RCC 7860 (cell line): ENCODE measurements at places on chromosomes 1 and 21.

DNA sequence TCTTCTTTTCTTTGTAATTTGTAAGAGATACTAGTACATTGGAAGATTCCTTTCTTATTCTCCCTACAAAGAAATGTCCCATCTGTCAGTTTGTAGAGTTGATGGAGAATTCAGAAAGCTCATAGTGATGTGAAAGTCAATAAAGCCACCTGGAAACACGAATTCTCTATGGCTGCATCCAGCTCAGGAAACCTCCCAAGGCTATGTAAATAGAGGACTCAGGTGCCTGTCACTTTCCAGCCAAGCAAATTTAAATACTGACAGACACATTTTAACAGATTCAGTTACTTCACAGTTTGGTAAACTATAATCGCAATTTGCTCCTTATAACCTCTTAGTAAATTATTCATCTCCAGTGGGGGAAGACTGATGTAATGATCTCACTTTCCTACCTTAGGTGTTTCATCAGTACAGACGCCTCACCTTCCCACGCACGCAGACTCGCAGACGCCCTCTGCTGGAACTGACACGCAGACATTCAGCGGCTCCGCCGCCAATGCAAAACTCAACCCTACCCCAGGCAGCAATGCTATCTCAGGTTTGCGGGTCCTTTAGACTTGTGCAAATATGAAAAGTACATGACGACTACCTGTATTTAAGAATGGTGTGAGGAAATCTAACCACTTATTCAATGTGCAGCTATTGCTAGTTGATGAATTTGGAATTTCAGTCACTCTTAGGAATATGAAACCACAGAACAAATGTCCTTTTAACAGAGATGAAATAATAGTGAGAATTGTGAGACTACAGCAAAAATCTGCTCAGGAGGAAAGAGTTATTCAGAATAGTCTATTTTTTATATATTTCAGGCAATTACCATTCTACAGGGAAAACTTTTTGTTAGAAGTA lies 60.6 kb downstream of the PTPRC start:
- peak; percentile 37 for DNase-seq

DNA sequence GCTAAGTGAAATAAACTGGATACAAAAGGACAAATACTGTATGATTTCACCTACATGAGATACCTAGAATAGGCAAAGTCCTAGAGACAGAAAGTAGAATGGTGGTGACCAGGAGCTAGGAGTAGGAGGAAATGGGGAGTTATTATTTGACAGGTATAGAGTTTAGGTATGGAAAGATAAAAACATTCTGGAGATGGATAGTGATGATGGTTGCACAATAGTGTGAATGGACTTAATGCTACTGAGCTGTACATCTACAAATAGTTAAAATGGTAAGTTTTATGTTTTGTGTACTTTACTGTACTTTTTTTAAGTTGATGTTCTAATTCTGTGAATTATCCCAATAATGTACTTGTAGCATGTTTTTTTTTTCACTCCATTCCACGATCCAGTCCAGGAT lies 59.5 kb upstream of the RALGPS2 start:
- DNase-seq = no peak

DNA sequence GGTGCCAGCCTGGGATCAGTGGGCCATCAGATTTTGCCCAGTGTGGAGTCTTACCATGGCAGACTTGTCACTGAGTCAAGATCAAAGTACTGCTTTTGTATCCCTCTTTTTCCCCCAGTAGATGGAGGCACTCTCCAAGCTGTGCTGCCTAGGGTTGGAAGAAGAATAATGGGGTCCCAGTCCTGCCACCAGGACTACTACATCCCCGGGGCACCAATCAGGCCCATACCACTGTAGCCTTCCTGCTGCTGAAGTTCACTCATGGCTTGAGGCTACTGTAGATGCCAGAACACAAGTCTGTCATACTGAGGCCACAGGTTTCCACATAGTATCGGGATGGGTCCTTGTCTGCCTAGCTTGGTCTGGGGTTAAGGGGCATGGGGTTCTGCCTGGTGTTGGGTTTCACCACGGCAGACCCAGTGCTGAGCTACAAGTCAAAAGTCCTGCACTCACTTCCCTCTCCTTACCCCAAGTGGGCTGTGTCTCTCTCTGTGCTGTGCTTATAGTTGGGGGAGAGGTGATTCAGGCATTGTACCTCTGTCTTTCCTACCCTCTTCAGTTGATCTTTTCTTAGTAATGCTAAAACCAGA lies 53.4 kb downstream of the PKN2 start:
- DNase-seq = no peak

GRCh38 chr21:25565272-25566211 lies 41.7 kb downstream of the MRPL39 start:
- DNase-seq = no peak

DNA sequence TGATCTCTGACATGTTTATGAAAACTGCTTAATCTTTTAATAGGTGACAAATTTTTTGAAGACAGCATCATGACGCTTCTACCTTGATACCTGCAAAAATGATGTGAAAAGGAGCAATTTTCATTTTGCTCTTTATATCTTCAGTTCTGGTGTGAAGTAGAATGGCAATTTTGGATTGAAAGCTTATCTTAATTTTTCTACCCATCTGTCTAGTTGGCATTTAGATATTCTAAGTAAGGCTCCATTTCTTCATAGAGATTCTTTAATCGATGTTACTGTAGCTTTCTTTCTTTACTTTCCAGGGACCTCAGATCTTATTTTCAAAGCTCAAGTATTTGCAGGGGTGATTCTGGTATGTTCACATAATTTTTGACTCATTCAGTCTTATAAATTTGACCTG lies 32.3 kb upstream of the GPR52 start:
- no peak for DNase-seq

DNA sequence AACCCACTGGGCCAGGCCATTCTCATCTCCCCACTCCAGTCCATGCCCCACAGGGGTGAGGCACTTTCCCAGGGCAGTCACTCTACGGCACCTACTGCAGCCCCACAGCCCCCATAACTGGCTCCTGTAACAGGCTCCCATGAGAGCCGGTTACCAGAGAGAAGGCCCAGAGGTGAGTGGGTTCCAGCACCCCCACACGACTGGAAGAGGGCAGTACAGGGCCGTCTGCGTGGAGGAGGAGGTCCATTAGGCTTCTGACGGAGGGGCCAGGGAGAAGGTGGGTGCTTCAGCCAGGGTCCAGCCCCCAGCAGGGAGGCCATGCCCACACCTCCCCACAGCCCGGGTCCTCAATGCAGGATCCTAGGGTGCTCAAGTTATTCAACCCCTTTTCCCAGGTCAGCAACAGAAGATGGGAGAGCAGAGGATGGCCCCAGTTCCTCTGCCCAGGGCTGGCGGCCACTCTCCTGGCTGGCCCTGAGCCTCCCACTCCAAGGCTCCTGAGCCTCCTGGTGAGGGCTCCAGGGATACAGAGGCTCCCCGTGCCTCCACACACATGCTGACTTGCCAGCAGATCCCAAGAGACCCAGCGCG lies 1.6 kb downstream of the ACAP3 start:
- no peak for DNase-seq

- no peak for DNase-seq
Measured at GRCh38 chr21:34202553-34203372, 129.4 kb downstream of the MRPS6 start.

DNA sequence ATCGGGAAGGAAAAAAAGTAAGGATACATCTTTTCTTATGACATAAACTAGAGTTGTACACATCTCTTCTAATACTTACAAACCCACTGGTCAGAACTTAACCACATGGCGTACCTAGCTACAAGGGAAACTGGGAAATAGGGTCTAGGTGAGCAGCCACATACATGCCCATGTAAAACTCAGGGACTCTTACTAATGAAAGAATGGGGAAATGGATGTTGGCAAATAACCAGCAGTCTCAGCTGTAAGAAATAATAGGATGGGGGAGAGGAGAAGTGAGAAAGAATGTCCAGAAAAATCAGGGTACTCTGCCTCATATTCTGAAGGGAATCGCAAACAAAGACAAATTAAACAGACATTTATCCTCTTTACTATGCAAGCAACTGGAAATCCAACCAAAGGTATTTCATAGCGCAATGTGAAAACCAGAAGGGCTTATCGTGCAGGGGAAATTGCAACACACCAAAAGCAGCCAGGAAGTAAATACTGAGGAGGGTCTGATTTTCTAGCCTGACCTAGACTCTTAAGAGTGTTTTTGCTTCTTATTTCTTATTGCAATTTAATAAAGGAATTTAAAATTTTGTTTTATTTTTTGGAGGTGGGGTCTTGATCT lies 17.5 kb downstream of the GTF2B start:
- DNase-seq = no peak

GRCh38 chr1:192805832-192806323 lies 3.0 kb upstream of the RGS2 start:
- DNase-seq = peak; percentile 76

- DNase-seq = no peak
Measured at GRCh38 chr1:39214714-39214997, 10.2 kb downstream of the MACF1 start.
